Hematopoietic multipotent progenitor cell treated with erythropoietin and hydrocortisone succinate and interleukin-3 and kit ligand, for 8 days (in vitro differentiated cells): ENCODE measurements at places on chromosomes 6 and 20.
A peak's percentile ranks its signal among the peaks of the same experiment; 100 is the strongest.

GRCh38 chr20:58228103-58228483 lies 360 bp downstream of the ANKRD60 start:
- DNase-seq, result no peak

- DNase-seq, result no peak
Observed at GRCh38 chr20:53897884-53898555, 172.4 kb downstream of the BCAS1 start.

GRCh38 chr6:33742092-33742491 lies 4.6 kb downstream of the IP6K3 start:
- DNase-seq, result no peak

- no peak for DNase-seq
Observed at GRCh38 chr6:163513570-163514166, 99.2 kb downstream of the QKI start.

- DNase-seq, result no peak
Observed at GRCh38 chr6:48670546-48670945, 559.5 kb upstream of the PTCHD4 start.

GRCh38 chr6:30483677-30484279 lies 5.5 kb upstream of the HLA-E start:
- peak; percentile 74 for DNase-seq

- DNase-seq, result no peak
Observed at GRCh38 chr6:107845777-107846176, 21.7 kb upstream of the SCML4 start.

DNA sequence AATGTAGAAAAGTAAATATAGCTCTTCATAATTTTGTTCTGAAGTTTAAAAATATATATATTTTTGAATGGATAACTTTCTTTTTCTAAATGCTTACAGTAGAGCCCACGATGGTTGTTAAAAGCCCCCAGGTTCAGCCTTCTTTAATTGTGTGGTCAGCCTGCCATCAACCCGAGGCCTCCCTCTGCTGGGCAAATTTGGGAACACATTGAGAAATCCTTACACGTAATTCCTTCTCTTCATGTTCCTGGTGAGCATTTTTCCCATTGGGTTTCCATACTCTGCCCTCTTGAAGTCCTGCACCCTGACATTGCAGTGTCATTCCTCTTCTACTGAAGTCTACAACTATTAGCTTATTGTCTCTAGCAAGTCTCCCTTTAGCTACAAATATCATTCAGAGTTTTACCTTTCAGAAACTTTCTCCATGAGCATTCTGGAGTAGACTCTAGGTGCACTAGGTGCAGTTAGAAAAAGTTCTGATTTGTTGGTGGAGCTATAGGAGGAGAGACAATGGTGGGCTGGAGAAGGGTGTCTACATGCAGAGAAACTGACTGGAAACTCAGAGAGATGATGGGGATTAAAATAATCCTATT lies 40.6 kb downstream of the TRIM38 start:
- DNase-seq, result peak; percentile 55

GRCh38 chr6:38067263-38067980 lies 247.9 kb downstream of the ZFAND3 start:
- DNase-seq, result no peak

- DNase-seq, result peak; percentile 45
Observed at GRCh38 chr6:13488015-13488895, 855 bp upstream of the GFOD1 start.

GRCh38 chr6:89792881-89793280 lies 26.7 kb downstream of the MDN1 start:
- peak; percentile 85 for DNase-seq

DNA sequence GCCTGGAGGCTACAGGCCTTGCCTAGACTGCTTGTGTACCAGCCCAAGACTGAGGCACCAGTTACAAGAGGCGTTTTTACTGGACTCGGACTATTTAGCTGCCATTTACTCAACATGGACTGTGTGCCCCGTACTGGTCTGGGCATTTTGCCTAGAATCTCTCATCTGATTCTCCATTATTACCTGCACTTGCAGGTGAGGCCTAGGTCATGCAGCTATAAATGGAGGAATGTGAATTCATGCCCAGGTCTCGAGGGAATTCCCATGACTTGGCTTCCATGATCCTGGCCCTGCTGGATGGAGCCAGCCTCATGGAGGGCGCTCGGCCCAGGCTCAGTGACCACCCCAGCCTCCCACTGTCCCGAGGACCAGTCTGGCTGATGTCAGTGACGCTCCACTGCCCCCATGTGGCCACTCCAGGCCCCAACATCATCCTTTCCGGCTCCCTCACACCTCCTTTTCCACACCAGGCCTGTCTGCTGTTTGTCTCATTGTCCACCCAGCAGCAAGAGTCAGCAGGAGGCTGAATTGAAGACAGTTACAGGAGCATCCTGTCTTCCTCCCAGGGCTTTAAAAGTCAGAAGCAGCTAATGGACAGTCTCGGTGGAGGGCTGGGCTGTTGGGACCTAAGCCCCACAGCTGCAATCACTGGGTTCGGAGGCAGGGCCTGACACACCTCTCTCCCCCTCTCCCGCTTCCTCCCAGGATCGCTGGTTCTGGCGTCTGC lies 8.7 kb downstream of the MMP24OS start:
- peak; percentile 59 for DNase-seq

- DNase-seq, result no peak
Observed at GRCh38 chr20:63536241-63536977, 767 bp downstream of the PTK6 start.

DNA sequence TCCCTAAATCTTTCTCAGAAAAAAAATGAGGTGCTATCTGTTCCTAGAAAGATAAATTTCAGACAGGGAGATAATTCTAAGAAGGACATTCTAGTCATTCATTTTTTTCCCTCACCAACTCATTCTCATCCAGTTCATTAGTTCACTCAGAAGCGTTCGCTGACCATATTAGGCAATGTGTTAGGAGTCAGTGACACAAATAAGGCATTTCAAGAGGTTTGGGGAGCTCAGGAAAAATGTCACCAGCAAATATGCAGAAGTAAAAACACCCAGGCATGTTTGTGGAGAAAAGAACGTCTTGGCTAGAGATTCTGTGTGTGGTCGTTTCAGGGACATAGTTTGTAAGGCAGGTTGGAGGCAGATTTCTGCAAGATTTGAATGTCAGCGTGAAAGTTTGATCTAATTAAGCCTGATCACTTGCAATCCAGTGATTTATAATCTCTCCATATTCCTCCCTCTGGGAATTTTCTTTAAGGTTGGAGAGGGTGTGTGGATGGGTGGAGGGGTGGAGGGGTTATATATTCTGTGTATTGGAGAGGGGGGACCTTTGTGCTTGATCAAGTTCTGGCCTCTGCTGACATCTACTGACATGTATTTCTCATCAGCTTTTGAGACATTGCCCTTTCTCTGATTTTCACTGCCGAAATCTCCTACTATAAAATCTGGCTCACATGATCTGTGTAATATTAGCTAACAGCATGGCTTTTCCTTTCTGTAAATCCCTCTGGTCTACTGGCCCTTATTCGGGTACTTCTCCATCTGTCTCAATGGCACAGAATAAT lies 3.6 kb downstream of the MYCT1 start:
- peak; percentile 19 for DNase-seq

DNA sequence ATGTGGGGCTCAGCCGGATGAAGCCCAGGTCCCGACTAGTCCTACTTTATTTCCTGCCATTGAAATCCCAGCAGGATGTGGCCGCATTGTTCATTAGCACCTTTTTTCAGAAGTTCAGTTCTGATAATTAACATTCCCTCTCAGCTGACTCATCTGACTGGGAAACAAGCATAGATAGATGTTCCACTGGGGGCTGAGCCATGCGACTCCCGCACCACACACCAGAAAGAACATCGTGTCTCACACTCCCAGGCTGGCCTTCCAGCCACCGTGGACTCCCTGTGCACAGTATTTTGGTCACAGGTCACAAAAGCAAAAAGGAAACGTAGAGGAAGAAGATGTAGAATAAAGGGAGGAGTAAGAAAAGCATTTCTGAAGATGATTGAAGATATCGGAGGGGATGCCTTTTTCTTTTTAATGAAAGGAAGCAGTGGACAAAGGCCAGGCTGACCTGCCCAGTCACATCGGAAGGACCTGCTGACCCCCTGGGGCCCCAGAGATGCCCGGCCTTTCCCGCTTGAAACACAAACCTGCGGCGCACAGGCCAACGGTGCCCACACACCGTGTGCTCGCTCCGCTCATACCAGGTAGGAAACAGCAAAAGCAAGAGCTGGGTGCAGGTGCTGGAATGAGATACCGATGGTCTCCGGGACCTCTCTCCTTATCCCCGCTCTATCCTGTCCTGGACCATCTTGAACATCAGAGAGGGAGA lies 11.8 kb downstream of the RPS6KA2 start:
- DNase-seq, result no peak

DNA sequence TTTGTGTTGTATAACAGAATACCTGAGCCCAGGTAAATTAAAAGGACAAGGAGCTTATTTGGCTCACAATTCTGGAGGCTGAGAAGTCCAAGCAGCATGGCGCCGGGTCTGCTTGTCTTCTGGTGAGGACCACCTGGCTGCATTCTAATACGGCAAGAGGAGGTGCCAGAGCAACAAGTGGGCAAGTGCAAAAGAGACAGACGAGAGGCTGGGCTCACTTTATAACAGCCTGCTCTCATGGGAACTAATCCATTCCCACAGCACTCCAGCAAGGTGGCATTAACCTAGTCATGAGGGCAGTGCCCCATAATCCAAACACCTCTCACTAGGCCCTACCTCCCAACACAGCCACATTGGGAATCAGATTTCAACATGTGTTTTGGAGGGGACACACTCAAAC lies 12.9 kb downstream of the PACSIN1 start:
- no peak for DNase-seq

DNA sequence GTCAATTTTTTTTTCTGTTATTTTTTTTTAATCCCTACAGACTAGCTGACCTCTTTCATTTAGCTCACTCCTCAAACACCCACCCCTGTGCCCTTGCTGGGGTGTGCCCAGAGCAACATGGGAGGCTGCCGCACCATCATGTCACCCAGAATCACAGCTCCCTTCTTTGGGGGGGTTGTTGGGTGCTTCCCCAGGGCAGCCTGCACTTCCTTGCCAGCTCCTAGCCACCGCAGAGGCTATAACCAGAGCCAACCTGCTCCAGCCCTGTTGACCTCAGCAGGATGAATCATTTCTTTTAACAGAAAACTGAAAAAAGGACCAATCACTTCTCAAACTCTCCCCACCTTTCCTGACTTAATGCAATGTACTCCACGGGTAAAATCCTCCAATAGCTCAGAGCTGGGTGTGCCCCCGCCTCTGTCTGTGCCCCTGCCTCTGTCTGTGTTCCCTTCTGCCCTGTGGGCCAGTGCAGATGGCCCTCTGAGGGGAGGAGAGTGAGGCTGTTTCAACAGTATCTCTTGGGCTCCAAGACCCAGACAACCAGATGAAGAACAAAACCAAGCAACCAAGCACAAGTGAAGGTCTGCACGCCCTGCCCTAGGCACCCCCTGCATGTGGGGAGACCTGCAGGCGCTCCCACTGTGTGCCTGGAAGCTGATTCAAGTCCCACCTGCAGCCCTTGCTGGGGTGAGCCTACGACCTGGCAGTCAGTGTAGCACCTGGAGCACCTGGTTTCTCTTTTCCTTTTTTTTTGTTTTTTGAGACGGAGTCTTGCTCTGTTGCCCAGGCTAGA lies 67.7 kb downstream of the PYGB start:
- no peak for DNase-seq

DNA sequence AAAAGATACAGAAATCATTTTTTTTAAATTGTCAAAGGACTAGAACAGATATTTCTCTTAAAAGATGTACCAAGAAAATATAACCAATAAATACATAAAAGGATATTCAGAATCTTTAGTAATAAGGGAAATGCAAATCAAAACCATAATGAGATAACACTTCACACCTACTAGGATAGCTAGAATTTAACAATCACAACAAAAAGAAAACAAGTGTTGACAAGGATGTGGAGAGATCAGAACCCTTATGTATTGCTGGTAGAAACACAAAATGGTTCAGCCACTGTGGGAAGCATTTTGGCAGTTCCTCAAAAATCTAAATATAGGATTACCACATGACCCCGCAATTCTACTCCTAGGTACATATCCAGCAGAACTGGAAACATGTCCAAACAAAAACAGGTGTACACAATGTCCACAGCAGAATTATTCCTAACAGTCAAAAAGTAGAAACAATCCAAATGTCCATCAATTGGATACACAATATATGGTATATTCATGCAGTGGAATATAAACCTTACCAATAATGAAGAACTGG lies 211.0 kb downstream of the LRFN2 start:
- DNase-seq, result no peak

DNA sequence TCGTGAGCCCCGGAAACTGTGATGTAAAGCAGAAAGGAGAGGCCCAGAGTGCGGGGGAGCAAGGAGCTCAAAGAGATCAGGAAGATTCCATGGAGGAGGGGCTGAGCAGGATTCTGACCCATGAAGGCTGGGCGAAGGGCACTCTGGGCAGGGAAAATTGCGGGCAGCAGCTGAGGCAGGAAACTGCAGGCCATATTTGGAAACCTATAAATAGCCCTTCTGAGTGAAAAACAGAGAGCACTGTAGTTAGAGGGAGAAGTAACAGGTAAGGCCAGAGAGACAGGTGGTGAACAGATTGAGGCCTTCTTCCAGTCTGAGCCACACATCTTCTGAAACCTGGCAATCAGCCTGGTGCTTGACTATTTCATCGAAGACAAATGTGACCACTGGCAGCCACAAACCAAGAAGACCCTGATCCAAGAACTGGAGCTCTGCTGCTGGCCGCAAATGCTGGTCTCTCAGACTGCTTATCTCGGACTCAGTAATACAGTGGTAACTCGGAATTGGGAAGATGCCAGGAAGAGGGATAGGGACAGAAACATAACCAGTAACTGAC lies 14.1 kb upstream of the BEND3 start:
- no peak for DNase-seq

DNA sequence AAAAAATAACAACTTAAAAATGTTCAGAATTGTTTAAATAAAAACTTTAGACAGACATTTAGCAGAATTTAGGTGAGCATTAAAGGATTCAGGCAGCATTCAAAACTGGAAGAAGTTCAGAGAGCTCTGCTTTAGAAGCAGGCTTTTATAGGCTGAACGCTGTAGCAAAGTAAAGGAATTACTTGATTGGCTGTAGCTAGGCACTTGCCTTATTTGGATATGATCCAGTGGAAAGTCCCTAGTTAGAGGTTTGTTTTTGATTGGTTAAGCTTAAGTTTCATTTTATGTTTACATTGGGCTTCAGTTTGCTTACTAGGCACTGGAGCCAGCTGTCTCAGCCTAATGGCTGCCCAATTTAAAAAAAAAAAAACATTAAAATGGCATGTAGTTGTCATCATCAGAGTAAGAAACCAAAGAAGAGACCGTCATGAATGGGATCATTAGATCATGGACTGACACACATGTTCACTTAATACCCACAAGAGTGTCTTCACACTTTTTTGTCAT lies 65.1 kb downstream of the CBFA2T2 start:
- DNase-seq, result peak; percentile 84
